Activated CD4-positive, alpha-beta T cell treated with anti-CD3 and anti-CD28 coated beads, Interleukin-2, amount 50 U/mL, for 4 hours (primary cell): ENCODE measurements at places on chromosomes 4 and X.

GRCh38 chrX:153569475-153569874, 29.5 kb downstream of the CCNQ start:
- DNase-seq, result no peak

DNA sequence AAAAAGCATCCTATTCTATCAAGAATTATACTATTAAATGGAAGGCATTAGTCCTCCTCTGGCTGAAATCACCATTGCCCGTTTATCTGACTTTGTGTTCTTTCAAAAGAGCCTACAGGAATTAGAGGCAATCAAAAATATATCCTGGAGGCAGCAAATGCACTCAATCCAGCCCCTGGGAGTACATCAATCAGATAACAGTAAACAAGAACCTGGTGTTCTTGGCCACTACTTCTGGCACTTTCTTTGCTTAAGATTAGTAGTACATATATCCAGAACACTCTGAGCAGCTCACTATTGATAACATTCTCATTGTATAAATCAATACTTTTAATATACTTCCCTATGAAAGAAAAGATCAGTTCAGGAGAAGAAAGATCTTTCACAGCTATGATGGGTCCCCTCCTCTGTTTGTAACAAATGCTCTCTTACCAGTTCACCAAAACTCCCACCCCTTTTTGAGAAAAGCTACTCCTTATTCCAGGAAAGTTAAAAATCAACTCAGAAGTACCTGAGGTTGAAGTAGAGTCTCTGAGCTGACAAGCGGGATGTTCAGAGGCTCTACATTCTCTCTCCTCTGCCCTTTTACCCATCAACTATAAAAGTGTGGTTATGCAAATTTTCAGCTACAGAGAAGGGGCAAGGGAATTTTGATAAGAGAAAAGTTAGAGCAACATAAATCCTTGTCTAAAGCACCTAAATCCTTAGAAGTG, 176.0 kb downstream of the COX18 start:
- no peak for DNase-seq

DNA sequence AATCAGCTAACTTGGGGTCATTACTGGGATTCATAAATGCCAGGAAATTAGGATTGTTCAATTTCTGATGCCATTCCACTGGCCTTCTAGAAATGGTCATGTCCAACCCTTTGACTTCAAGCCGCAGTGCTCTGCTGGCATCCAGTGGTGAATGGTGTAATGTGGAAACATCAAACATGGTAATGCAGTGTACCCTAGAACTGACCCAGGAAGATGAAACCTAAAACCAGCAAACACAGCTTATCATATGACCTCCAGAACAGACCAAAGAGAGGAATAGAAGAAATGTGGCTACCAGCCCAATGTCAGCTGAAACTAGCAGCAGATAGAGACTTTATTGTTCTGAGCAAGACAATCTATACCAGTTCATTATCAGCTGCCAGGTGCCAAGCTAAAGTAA, 13.8 kb downstream of the CXCL13 start:
- no peak for DNase-seq

DNA sequence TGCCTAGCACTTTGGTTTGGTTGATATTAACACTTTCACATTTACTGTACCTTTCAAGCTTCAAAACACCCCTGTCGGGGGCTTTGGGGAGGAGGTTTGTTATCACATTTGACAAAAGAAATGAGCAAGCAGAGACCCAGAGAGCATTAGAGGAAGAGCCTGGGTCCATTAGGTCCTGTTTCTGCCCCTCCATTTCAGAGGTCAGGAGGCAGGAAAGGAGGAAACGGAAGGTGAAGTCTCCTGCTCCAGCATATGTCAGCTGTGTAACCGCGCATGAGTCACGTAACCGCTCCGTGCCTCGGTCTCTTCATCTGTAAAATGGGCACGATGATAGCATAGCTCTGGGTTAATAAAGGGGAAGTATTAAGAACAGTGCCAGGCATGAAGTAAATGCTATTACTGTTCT, 201.9 kb upstream of the BCOR start:
- DNase-seq, result no peak

GRCh38 chrX:69995362-69996112, 54.2 kb downstream of the AWAT2 start:
- no peak for DNase-seq
